NCI-H2171 treated with DMSO at 0.1 percent for 48 hours (cell line): ENCODE measurements at places on chromosomes 2 and 18.

DNA sequence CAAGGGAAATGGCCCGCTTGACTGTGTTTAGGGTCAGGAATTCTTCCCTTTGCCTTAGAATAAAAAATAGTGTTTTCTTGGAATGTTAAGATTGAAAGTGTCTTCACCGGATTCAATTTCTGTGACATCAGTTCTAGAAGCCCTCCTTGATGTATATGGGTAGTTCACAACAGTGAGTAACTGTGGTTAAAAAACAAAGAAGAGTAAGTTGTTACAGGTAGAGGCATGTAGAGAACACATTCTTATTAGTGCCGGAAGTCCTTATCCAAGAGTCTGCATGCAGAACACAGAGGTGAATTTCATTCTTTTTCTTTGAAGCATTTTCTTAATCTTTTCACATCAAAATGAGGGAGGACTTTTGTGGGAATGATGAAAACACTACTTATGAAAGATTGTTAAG, 105.5 kb downstream of the FMNL2 start:
- DNase-seq = no peak

GRCh38 chr18:41761333-41762018, 193.6 kb upstream of the PIK3C3 start:
- DNase-seq = no peak

GRCh38 chr2:9836517-9836916, 6.8 kb upstream of the TAF1B start:
- DNase-seq = no peak

DNA sequence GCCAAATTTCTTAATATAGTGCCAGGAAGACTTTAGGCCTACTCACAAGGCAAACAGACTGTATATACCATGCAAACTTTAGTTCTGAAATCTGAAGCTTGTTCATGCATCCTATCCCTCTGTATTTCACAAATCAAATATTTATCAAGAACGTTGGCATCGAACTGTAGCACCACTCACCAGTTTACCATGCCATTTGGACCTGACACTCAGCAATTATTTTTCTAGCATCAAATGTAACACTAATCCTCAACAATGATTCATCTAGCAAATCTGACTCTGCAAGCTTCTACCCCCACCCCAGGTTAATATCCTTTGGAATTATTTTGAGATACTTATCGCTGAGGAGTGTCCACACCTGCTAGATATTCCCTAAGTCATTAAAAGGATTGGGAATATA, 1506.6 kb downstream of the LRP1B start:
- no peak for DNase-seq

DNA sequence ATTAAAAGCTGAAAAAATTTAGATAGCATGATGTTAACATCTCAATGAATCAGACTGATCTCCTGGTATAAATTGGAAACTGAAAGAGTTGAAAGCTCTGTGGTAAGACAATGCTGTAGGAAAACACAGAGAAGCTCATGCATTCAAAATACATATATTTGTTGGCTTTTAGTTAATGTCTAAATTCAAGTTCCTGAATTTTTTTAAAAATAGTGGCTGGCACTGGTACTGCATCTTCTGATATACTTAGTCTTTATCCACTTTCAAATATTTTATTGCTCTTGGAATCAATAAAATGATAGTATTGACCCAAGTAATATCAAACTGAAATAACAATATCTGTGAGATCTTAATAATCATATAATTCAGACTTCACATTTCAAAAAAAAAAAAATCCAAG, 151.4 kb upstream of the FIGN start:
- no peak for DNase-seq

- no peak for DNase-seq
These were observed 73.9 kb downstream of the ARL4C start for GRCh38 chr2:234422981-234423431.

GRCh38 chr18:49988733-49989132, 175.4 kb upstream of the ACAA2 start:
- no peak for DNase-seq

GRCh38 chr2:26590508-26590907, 50.7 kb downstream of the CIB4 start:
- no peak for DNase-seq

DNA sequence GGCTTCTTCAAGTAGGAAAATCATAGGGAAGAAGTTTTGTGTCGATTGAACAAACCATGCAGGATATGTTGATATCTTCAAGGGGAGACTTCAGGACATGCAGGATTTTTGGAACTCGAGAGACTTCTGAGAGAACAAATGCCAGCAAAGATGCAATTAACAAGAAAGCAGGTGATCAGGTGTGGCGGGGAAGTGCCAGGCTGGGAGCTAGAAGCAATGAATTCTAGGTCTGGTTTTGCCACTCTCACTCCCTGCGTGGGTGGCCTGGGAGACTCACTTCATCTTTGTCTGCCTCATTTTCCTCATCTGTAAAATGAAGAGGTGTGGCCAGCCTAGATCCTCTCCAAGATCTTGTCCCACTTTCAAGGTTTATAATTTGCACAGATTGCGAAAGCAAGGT, 3.1 kb downstream of the SERPINB5 start:
- DNase-seq = no peak

DNA sequence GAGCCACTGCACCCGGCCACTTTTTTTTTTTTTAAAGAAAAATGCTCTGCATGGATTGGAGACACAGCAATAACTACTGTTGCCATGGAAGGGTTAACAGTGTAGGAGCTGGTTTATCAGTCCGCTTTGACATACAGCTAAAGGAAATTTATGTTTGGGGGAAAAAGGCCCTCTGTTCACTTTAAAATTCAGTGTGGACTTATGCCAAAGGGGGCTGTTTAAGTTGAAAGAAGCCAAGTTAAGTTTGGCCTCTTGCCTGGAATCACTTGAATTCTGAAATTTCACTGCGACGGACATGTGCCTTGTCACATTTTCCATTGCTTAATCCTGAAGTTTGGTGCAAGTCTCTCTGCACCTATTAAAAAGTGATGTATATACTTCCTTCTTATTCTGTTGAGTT, 3.1 kb downstream of the KCNE4 start:
- DNase-seq = no peak

DNA sequence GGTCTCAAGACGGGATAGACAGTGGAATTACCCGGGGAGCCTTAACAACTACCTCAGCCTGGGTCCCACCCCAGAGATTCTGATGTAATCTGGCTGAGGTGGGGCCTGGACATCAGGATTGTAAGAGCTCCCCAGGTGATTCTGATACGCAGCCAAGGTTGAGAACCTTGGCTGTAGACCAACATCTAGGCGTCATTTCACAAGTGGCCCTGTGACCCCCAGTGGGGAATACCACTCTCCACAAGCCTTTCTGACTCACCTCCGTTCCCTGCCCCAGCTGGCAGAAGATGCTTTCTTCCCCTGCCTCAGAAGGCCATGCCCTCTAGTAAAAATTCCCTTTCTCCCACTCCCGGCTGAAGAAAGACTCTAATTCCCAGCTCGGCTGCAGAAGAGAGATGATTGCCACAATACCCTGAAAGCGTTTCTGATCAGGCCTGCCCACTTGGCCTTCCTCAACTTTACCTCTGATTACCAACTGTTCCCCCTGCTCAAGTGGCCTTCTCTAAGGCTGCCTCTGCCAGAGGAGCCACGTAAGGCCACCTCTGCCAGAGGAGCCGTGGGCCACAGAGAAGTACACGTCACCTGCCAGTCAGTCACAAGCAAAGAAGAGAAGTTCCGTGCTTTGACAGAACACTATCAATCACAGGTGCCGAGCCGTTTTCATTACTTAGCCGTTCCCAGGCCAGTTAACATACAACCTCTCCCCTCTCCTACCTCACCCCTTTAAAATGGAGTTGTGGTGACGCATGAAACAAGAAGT, 116.8 kb upstream of the PKDCC start:
- no peak for DNase-seq

- DNase-seq = no peak
These were observed 999 bp downstream of the INSIG2 start for GRCh38 chr2:118089139-118089800.
